ENCODE measurements at places on chromosomes 2 and 18.

DNA sequence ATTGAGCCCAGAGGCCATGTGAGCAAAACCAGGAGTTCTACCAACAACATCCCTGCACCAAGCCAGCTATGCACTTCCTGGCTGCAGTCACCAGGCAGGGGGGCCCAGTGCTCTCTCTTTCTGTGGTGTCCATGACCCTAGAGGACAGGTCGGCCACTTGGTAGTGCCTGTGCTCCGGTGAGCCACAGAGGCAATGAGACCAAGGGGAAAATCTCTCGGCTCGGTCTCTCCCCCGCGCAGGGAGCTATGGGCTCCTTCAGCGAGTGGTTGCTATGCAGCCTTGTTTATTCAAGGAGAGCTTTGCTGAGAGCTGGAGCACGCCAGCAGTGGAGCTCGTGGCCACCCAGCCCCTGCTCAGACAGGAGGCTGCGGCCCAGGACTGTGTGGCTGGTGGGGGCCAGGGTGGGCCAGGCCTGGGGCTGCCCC lies at the start of gene TOGARAM2:
TSS of gene TOGARAM2 (plus strand) at position 283 of the 426 bp plus-strand sequence. CDS start 13,537 bp downstream, outside the sequence.
- DNase-seq: no peak

DNA sequence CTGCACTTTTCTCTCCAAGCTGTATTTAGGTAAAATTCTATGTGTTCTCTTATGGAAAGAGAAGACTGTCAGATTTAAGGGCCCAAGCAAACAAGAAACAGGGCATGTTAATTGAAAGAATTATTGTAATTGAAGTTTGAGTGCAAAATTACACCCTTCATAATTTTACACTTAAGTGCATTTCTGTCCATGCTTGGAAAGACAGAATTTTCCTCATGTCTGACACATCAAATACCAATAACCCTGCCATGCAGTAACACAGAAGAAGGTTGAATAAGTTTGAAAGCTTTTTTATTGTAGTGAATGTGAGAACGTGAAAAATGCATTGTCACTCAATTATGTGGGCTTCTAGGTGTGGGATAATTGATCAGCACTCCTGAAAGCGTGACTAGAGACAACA lies 52.9 kb upstream of the PARD3B start:
- no peak for DNase-seq

GRCh38 chr18:79382681-79383387 lies 12.9 kb upstream of the NFATC1 start:
- no peak for DNase-seq

- no peak for DNase-seq
Observed at GRCh38 chr2:157364257-157364974, 38.8 kb upstream of the ERMN start.

- no peak for DNase-seq
Observed at GRCh38 chr2:203578759-203579643, 43.9 kb upstream of the RAPH1 start.

DNA sequence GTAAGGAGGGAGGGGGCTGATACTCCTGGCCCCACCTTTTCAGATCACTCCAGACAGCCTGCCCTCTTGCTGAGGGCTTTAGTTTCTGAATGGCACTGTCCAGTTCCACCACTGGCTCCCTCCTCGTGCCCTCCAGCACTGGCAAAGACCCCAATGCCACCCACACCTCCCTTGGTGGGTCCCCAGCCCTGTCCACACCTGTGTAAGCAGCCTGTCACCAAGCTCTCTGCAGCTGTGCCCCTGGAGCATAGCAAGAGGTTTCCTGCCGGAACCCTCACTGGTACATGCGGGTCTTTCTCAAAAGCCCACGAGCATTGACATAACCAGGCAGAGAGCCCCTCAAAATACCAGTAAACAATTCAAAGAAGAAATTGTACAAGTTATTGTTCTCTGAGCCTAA lies 17.6 kb upstream of the KIF1A start:
- no peak for DNase-seq

Data from memory B cell (primary cell).